ENCODE measurements at places on chromosomes 7 and 10.

DNA sequence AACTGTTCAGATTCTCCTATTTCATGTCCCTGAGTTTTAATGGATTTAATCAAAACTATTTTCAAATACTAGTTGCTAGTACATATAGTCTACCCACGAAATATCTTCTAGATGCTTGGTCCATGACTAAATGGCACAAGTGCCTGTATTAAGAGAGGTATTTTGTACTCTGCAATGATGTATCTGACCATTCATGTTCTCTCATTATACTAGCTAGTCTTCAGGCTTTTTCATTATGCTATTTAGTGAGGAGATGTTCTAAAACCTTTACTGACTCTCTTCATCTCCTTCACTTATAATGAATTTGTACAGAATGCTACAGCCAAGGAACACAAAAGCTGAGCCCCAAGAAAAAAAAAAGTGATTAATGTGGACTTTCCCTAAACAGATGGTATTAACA, 222.5 kb downstream of the AHR start:
- no peak for DNase-seq

DNA sequence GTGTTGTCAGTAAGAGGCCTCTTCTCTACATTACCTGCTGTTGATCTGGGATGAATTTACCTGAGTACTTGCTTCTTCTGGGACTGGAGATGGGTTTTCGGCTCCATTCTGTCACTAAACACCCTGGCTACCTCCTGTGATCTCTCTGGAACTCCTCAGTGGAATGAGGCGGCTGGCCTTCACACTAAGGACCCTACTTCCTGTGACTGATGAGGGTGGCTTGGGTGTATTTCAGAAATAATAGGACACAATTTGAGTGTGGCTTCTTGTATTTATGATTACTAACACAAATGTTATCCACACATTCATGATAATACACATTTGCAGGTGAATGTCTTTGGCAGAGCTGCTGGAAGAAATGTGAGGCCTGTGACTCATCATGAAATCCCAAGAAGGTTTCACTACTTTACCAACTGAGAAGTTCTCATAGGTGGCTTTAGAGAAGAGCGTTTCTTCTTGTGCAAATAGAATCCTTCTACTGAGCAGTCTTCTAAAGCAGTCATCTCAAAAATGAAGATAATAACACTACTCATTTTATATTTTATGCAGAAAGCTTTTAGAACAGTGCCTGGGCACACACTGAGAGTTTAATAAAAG, 21.3 kb upstream of the EVX1 start:
- no peak for DNase-seq

DNA sequence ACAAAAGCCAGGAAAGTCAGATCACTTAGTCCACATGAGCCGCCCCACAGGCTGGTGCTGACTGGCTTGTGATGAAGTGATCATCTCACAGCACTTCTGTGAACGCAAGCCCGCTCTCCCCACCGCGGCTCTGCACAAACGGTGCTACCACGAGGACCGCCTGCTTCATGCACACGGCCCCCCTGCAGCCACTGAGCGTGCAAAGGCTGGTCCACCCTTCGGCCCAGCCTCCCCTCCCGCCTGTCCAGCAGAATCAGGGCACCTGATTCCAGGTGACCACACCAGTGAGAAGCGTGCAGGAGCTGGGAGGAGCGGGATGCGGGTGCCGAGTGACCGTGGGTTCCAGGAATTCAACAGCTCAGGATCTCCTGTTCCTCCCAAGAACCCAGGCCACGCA, 32.2 kb downstream of the MAD1L1 start:
- DNase-seq = no peak

DNA sequence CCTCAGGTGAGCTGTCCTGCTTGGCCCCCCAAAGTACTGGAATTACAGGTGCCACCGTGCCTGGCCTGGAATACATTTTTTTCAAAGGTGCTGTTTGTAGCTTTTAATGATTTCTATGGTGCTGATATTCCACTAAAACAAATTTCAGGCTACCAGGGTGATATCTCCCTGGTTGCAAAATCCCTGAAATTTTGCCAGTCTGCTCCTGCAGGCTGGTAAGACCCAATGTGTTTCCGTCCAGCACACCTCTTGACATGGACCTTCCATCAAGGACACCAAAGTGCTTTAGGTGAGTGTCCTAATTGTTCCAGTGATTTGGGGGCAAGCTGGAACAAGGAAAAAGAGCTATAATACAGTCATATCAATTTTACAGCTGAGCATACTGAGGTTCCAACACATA, 69.8 kb upstream of the KMT2C start:
- DNase-seq = no peak

DNA sequence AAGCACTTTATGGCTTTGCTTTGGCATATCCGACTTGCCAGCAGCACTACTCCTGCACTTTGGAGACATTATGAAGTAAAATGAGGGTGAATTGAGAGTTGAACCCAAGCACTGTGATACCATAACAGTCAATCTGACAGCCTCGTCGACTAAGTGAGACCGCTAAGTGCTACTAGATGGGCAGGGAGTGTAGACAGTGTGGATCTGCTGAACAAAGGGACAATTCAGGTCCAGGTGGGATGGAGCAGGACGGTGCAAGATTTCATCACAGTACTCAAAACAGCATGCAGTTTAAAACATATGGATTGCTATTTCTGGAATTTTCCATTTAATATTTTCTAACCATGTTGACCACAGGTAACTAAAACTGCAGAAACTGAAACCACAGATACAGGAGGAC, 20.8 kb upstream of the PRTFDC1 start:
- DNase-seq = no peak

- DNase-seq = no peak
These were observed 194.1 kb downstream of the CREB5 start for GRCh38 chr7:28606421-28606820.

- no peak for DNase-seq
These were observed 54.0 kb downstream of the PWWP2B start for GRCh38 chr10:132450825-132451505.

DNA sequence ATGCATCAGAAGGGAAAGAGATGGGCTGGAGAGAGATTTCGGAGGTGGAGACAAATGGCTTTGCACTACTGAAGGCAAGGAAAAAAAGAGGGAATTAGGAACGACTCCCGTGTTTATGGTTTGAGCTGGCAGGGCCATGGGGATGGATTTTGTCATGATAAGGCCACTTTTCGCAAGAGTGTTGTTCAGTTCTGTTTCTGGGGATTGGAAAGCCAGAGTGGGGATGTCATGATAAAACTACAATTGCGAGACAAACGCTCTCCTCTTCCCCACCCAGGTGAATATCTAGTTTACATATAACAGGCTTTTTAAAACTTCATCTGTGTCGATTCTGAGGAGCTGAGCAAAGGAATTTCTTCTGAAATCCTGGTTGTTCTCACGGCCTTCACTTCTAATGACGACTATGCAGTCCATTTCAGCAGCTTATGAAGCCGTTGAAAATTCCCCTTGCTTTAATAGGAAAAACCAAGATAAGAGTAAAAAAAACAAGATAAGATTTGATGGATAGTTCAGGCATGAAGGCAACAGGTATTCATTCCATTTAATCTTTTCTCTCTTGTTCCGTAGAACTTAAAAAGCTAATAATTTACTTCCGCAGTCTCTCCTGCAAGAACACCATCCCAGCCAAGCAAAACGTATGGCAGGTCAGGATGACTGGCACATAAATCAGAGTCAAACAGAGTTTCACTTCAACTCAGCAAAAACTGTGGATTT, 245.6 kb upstream of the PITRM1 start:
- no peak for DNase-seq

- no peak for DNase-seq
These were observed 14.0 kb upstream of the SRI start for GRCh38 chr7:88233828-88234227.

- no peak for DNase-seq
These were observed 29.3 kb upstream of the NCAPG2 start for GRCh38 chr7:158733775-158734494.

DNA sequence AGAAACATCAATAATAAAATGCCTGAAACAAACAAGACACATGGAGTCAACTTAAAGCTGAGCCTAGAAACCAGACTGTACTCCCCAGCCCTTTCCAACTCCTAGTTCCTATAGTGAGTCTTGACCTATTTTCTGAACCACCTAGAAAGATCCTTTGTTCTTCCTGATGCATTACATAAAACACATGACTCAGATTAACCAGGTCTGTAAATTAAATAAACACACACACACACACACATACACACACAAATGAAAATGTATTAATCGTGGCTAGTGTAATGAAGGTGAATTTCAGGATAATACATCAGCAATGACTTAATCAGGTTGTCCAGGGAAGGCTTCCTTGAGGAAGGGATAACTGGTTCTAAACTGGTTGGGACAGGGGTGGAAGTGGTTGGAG, 104.7 kb downstream of the ST8SIA6 start:
- no peak for DNase-seq

DNA sequence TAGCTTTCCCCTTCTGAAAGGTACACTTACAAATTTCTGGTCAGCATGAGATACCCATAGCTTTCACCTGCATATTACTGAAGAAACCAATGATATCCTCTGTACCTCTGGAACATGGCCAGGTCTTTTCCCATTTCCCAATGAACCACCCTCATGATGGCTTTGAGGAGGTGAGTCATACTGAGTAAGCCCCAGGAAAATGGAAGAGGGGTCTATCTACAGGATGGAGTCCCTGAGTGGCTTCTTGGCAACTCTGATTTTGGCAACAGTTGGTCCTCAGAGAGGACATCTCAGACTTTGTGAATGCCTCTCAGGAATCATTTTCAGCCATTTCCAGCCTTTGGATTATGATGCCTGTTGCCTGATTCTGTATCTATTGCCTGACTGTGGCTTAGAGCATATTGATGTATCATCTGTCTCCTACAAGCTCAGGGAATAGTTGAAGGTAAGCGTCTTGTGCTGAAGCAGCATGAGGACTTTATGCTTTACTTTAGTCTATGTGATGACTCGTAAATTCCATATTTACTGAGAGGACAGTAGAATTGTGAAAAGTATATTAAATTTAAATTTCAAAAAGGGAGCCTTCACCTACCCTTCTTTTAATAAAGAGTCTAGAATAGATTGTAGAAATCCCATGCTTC, 84.7 kb upstream of the DKK1 start:
- no peak for DNase-seq

DNA sequence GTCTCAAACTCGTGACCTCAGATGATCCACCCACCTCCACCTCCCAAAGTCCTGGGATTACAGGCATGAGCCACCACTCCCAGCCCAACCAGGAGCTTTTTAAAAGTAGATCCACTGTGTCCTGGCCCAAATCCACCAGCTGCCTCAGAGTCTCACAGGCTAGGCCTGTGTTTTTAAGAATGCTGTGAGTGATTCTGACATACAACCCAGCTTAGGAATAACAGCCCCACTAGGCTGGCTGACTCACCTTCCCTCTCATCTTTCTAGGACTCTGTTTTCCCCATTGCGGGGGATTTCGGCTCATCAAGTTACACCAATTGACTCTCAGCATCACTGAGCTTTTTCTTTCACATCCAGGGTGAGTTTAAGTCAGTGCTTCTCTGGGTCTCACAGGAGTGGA, 207.6 kb downstream of the SKIDA1 start:
- no peak for DNase-seq

DNA sequence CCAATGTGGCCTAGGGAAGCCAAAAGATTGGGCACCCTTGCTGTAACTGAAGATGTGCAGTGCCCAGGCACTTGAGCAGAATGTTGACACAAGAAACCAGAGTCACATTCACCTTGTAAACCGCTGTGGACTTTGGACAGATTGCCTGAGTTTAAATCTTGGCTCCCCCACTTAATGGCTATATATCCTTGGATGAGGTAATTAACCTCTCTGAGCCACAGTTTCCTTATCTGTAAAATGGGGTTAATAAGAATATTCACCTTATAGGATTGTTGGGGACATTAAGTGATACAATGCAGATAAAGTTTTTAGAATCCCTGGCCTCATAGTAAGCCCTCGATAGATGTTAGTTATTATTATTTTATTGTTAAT, 331.0 kb downstream of the LRMDA start:
- DNase-seq = no peak

GRCh38 chr7:129898007-129898406, 54.8 kb downstream of the UBE2H start:
- DNase-seq = no peak

DNA sequence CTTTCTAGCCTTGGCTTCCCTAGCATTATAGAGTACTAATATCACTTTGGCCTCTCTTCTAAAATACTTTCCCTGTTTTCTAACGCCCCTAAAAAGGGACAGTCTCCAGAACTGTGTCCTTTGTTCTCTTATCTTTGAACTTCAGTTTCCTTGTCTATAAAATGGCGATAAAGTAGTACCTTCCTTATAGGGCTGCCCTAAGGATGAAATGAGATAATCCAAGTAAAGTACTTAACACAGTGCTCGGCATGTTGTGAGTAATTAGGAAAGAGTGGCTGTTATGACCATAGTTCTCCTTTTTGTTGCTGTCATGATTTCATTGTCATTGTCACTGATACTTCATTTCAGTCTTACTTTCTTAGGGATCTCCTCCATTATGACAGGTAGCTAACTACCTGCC, 114.7 kb downstream of the EXOC4 start:
- DNase-seq = no peak

- DNase-seq = no peak
These were observed 874 bp upstream of the BAMBI start for GRCh38 chr10:28676326-28676967.

DNA sequence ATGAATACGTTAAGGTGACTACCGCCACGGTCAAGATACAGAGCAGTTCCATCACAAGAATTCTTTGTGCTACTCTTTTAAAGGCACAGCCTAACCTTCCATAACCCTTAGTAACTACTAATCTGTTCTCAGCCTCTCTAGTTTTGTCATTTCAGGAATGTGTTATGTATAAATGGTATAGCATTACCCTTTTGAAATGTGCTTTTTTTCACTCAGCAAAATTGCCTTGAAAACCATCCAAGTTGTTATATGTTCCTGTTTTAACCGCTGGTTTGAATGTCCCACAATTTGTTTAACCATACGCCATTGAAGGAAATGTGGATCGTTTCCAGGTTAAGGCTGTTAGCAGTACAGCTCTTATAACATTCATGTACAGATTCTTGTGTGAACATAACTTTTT, 32.0 kb downstream of the WAC start:
- no peak for DNase-seq

DNA sequence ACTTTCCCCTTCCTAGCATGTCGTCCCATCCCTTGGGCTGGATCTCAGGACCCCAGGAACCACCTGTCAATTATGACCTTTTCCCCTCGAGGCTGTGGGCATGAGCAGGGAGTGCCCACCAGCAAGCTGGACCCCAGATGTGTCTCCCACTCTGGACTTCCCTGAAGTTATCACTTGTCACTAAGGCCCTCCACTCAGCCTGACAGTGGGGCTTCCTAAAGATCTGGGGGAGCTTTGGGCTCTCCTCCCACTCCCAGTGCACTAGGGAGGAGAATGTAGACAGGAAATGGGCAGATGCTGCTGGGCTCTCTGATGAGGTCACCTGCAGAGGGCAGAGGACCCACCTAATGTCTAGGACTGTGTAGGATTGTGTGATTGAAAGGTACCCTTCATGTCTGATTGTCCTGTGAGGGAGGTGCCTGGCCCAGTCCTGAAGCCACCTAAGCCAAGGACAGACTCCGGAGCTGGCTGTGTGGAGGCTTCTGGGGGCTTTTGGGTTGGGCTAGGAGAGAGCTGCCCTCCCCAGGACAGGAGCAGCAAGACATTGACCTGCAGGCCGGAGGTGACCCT, 18.7 kb downstream of the MYO1G start:
- no peak for DNase-seq

- no peak for DNase-seq
These were observed 28.8 kb downstream of the TSPAN15 start for GRCh38 chr10:69480068-69480412.

- DNase-seq = no peak
These were observed 7.7 kb upstream of the ITPRIP start for GRCh38 chr10:104345941-104346340.

- peak; percentile 68 for DNase-seq
These were observed 26.5 kb downstream of the LMTK2 start for GRCh38 chr7:98133181-98133580.

- DNase-seq = no peak
These were observed 1.7 kb upstream of the VGF start for GRCh38 chr7:101166909-101167644.

Measured in natural killer cell treated with Interleukin-12 subunit alpha and Interleukin-12 subunit beta and Interleukin-15 and Interleukin-18, amount 100 ng/mL, for 72 hours (primary cell).